ENCODE measurements at places on chromosomes 5 and 9.

GRCh38 chr5:145072889-145073288 lies 762.3 kb downstream of the PRELID2 start:
- DNase-seq = no peak

GRCh38 chr9:98596486-98596885 lies 112.2 kb downstream of the GABBR2 start:
- no peak for DNase-seq

GRCh38 chr5:91849069-91849468 lies 466.0 kb upstream of the ARRDC3 start:
- DNase-seq = no peak

- peak; percentile 60 for DNase-seq
Measured at GRCh38 chr9:128917151-128917849, 3.5 kb upstream of the PHYHD1 start.

GRCh38 chr5:50965654-50966375 lies 299.4 kb downstream of the PARP8 start:
- DNase-seq = no peak

- no peak for DNase-seq
Measured at GRCh38 chr5:10301842-10302610, 5.7 kb downstream of the CMBL start.

GRCh38 chr5:126793097-126793496 lies 16.2 kb downstream of the LMNB1 start:
- no peak for DNase-seq

GRCh38 chr5:43227655-43228054 lies 35.6 kb downstream of the NIM1K start:
- peak; percentile 43 for DNase-seq

DNA sequence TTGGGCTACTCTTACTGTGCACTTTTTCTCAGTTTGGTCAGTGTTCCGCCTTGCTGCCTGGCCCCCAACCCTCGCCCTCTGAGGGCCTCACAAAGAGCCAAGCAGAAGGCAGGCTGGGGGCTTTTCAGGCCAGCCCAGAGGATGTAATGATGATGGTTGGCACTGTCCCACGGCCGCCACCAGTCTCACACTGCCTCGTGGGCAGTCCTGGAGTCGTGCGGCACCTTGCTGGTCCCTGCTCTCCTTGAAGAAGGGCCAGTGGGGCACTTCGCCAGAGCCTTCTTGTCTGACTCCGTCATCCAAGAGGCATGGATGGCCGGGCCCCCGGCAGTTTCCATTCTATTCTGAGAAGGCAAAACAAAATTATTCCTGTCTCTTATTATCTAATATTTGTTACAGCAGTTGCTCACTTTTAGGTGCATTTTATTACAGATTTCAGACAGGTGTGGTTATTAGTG lies 21.0 kb downstream of the TENT4A start:
- no peak for DNase-seq

DNA sequence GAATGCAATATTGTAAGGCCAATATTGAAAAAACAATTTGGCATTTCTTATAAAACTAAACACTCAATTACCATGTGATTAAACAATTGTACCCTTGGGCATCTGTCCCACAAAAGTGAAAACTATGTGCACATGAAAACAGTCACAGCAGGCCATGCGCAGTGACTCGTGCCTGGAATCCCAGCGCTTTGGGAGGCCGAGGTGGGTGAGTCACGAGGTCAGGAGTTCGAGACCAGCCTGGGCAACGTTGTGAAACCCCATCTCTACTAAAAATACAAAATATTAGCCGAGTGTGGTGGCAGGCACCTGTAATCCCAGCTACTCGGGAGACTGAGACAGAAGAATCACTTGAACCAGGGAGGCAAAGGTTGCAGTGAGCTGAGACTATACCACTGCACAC lies 343.7 kb downstream of the DMRTA1 start:
- no peak for DNase-seq

- no peak for DNase-seq
Measured at GRCh38 chr5:55377810-55378209, 70.0 kb downstream of the MTREX start.

DNA sequence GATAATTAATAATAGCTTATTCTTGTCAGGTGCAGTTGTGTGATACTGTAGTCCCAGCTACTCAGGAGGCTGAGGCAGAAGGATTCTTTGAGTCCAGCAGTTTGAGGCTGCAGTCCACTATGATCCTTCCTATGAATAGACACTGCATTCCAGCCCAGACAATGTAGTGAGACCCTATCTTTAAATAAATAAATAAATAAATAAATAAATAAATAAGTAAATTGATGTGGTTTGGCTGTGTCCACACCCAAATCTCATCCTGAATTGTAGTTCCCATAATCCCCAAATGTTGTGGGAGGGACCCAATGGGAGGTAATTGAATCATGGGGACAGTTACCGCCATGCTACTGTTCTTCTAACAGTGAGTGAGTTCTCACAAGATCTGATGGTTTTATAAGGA lies 5.6 kb upstream of the ELL2 start:
- no peak for DNase-seq

GRCh38 chr9:104780796-104781395 lies 17.0 kb downstream of the NIPSNAP3B start:
- DNase-seq = peak; percentile 32

DNA sequence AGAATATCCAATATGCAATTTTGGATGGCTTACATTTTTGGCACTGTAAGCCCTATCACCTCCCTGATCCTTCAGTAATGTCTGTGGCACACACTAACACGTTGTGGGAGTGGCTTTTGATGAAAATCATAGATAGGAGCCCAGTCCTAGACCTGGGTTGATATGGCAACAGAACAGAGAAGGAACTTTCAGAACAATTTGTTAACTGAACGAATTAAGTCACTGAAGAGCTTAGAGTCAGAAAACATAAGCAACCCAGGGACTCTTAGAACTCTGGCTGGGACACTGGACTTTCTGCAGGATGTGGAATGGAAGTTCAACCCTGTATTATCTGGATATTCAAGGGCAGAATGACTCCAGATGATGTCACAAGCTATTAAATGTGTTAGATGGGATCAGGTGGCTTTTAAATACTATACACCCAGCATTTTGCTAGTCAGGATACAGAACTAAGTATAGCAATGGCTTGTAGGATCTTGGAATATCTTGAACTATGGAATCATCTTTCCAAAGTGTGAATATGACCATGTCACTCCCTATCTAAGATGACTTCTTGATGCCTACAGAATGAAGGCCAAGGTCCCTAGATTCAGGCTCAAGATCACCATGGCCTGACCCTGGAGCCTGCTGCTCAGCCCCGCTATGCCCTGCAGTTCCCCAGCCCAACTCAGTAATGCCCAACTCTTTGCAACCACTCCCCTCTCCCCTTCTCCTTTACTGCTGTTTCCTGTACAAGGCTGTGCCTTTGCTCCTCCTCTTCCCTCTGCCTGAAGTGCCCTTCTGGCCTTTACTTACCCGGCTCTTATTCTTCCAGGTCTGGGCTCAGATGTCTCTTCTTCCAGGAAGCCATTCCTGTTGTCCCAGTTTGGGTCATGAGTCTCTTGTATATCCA lies 42.8 kb downstream of the VLDLR start:
- no peak for DNase-seq

DNA sequence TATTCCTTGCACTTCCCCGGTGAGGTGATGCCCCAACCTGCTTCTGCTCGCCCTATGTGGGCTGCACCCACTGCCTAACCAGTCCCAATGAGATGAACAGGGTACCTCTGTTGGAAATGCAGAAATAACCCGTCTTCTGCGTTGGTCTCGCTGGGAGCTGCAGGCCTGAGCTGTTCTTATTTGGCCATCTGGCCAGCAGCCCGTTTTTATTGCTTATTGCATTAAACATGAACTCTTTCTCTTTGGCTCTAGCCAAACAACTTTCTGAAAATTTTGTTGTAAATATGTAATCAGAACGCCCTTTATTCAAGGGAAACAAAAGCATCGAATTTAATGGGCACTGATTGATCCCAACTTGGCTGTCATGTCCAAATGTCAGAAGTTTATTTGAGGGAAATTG lies 124.7 kb upstream of the FTMT start:
- no peak for DNase-seq

DNA sequence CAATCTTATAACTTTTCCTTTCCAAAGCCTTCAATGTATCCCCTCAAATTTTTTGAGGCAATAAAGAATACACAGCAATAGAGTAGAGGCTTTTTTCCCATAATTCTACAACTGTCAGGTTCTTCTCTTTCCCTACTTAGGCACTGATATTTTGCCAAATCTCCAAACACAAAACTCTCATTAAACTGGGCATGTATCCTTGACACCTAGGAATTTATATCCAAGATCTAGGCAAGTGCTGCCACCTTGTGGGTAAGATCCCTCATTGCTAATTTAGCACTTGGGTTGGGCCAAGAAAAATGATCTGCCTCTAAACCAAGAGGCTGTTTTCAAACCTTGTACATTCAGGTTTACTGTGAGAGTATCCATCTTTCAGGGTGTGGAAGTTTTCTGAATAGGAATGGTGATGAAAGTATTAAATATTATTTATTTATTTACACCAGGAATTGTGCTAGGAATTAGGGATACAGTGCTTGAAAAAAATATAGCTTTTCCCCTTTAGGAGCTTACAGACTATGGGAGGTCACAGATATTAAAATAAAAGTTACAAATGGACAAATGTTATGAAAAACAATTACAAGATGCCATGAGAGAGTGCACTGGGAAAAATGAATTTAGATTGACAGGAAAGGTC lies 17.6 kb downstream of the TSTD2 start:
- DNase-seq = peak; percentile 45

DNA sequence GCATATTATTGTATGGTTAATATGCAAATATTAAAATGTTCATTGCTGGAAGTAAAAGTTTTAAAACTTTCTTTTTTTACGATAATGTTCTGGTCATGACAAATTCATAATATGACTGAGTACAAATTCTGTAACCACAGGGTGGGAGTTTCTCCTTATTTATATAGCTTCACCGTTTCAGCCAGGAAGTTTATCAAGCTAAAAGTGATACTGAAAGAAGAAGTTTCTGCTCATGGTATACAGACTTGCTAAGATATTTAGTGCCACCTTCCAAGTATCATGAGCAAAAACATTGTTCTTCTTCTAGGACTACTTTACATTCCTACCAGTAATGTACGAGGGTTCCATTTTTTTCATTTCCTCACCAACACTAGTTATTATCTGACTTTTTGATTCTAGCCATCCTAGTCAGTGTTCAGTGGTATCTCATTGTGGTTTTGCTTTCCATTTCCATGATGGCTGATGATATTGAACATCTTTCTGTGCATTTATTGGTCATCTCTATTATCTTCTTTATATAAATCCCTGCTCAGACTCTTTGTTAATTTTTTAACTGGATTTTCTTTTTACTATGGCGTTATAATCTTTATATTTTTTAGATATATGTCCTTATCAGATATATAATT lies 94.2 kb upstream of the PRRC1 start:
- no peak for DNase-seq

GRCh38 chr9:126406075-126406667 lies 79.5 kb downstream of the MVB12B start:
- DNase-seq = no peak

DNA sequence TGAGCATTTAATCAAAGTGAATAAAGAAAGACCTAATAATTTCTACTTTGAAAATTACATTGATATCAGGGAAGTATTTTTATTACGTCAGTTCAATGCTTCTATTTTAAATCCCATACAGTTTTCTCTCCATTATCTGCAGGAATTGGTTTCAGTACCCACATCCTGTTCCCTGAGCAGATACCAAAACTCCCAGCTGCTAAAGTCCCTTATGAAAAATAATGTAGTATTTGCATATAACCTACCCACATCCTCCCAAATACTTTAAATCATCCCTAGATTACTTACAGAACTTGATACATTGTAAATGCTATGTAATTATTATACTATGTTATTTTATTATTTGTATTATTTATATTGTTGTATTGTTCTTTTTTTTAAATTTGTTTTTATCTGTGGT lies 125.4 kb upstream of the MINAR2 start:
- no peak for DNase-seq

DNA sequence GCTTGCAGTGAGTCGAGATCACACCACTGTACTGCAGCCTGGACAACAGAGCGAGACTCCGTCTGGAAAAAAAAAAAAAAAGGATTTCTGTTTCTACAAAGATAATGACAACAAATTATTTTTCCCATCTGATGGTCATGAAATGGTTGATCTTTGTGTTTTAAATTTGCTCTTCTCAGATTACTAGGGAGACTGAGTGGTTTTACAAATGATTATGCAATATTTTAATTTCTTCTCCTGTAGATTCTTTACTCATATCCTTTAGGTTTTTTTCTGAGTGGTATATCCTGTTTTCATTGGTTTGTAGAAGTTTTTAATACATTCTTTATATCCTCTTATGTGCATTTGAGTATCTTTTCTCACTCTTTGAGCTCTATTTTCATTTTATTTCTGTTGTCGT lies 20.6 kb upstream of the AUH start:
- DNase-seq = no peak

DNA sequence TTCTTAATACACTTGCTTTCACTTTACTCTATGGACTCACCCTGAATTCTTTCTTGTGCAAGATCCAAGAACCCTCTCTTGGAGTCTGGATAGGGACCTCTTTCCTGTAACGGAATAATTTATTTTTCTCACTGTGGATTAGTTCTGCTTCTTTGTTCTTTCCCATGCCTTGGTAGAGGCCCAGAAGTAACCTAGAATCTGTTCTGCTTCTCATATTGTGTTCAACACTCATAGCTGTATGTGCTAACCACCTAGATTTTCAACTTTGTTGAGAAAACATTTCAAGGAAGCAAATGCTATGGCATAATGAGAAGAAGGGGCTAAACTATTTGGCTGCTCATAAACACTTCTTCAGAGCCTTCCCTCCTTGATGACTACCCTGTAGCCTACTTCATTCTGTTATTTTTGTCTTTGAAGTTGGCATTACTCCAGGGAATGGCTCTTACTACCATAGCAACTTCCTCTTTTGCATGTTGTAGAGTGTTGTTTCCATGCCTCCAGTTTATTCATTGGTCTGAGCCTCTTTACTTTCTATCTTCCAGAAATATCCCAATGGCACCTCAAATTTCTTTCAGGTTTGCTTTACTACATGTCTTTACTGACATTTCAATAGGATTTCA lies 74.3 kb downstream of the KIAA0825 start:
- peak; percentile 26 for DNase-seq

DNA sequence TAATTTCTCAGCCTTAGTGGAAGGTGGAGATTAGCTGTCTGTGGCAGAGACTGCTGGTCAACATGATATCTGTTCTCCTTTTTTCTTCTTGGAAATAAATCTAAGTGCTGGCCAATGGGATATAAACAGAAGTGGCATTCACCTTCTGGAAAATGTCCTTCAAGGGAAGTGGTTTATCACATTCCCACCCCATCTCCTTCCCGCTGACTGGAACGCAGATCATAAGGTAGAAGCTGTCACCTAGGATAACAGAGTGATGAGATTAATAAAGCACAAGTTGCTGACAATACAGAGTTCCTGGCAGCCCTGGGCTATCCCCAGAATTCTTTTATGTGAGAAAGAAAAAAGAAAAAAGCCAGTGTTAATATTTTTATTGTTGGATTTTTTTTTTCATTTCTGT lies 109.7 kb upstream of the OSMR start:
- no peak for DNase-seq

GRCh38 chr9:98995059-98995671 lies 51.5 kb downstream of the COL15A1 start:
- no peak for DNase-seq

GRCh38 chr5:141680751-141681201 lies 1.3 kb downstream of the ARAP3 start:
- DNase-seq = no peak

All from HFFc6 (cell line).